ENCODE measurements at places on chromosomes 13 and 19. TPM values are rescaled to one million over a fixed set of nuclear protein-coding genes. Genes with fewer than 3 reads are reported as not detected.

The ZNF681 gene
- 2.7 TPM for total RNA-seq

The GJB6 gene
- total RNA-seq = not detected

The IGFL3 gene
- total RNA-seq = not detected

DNA sequence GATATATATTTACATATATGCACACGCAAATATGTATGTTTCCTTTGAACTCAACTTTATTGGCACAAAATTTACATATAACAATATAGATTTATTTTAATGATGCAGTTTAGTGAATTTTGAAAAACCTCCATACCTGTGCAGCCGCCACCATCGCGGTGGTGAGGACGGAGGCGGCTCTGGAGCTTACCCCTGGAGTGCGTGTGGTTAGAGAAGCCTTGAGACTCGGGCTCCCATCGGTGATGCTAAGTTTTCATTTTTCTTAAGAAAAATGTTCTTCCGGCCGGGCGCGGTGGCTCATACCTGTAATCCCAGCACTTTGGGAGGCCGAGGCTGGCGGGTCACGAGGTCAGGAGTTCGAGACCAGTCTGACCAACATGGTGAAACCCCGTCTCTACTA lies 31.8 kb downstream of the GJA3 start:
- no peak for DNase-seq

DNA sequence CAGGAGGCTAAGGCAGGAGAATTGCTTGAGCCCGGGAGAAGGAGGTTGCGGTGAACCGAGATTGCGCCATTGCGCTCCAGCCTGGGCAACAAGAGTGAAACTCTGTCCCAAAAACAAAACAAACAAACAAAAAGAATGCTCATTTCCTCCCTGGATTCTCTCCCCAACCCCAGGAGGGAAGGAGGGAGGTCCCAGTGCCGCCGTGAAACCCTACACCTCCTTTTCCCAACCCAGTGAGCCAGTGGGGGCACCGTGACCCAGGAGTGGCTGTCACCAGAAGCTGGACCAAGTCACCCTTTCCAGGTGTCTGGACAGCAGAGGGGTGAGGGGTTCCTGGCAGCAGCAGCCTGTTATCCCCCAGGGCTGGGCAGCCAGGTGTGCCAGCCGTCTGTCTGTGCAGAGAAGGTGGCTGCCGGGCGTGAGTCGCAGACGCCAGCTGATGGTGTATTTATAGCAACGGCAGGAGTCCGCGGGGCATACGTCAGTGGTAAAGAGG lies 23.5 kb downstream of the NFIC start:
- DNase-seq = no peak

DNA sequence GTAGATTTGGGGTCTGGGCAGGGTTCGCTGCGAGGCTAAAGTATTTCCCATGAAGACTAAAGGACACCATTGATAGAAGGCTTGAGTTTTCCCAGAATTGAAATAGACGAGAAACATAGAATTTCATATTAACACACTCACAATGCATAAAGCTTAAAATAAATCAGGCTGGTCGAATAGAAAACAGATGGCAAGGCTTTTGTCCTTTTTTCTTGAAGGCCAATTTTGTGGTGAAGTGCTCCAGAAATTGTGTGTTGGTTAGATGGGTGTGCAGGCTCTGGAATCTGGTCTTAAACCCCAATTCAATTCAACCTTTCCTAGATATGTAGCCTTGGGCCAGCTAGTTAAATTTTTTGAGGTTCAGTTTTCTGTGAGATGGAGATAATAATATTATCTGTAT lies 56.9 kb upstream of the LRCH1 start:
- DNase-seq = no peak

GRCh38 chr13:99429670-99430069 lies 71.6 kb upstream of the TM9SF2 start:
- no peak for DNase-seq

DNA sequence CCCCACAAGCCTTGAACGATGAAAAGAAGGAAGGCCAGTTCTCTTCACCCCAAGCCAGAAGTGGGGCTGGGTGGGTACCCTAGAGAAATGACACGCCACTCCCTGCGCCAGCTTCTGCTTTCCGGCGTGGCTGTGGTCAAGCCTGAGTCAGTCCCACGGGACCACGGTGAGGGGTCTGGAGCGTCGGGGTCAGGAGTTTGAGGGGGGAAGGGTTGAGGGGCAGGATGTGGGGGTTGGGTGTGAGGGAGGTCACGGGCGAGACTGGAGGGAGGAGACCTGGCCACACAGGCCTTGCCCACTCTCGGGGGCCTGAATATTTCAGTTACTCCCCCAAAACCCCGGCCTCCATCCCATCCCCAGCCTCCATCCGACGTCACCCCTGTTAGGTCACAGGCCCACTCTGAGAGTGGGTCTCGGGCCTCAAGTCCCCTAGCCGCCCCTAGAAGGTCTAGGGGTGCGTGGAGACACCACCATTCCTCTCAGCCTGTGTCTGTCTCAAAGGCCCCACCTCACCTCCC lies 500 bp upstream of the IFI30 start:
- no peak for DNase-seq

GRCh38 chr13:52955472-52955874 lies 73.1 kb upstream of the OLFM4 start:
- no peak for DNase-seq
